Stimulated activated memory B cell treated with anti-CD40 and anti-IgM and Interleukin-4, amounts not matched to agents 10 μg/mL and 1 μg/mL and 100 μg/mL, for 72 hours (primary cell): ENCODE measurements at places on chromosomes 6 and 20.

- H3K36me3 ChIP-seq, result peaks cover 39% of the 10 kb centered on the region
- peaks cover 48% of the 10 kb centered on the region for H3K4me1 ChIP-seq
- H3K4me3 ChIP-seq, result peak overlapping the region; percentile 40
These were observed 29.0 kb downstream of the SLC12A5 start for GRCh38 chr20:46057856-46058598.

DNA sequence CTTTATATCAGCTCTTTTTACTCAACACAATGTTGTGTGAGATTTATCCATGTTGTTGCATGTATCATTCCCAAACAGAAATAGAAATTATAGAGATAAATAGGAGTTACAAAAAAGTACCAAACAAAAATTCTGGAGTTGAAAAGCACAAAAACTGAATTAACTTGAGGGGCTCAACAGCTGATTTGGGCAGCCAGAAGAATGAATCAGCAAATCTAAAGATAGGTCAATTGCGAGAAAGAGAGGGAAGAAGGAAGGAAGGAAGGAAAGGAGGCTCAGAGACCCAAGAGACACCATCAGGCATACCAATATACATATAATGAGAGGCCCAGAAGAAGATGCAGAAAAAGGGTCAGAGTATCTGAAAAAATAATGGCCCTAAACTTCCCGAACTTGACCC lies 98.9 kb downstream of the ATG5 start:
- no peak for ATAC-seq
- H3K27ac ChIP-seq, result peak overlapping the region; percentile 16

DNA sequence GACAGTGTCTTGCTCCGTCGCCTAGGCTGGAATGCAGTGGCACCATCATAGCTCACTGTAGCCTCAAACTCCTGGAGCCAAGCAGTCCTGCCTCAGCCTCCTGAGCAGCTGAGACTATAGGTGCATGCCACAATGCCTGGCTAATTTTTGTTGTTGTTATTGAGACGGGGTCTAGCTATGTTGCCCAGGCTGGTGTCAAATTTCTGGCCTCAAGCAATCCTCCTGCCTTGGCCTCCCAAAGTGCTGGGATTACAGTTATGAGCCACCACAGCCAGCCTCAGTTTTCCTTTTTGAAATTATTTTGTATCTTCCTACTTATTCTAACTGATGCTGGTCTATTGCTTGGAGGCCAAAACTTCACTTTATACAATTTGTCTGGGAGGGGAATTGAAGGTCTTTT lies 436.1 kb downstream of the UTRN start:
- H3K36me3 ChIP-seq, result peaks cover 39% of the 10 kb centered on the region
- no peak for ATAC-seq
- H3K27ac ChIP-seq, result no peak overlapping the region
- no peak overlapping the region for H3K4me3 ChIP-seq
- H3K27me3 ChIP-seq, result no peaks in the 10 kb centered on the region

DNA sequence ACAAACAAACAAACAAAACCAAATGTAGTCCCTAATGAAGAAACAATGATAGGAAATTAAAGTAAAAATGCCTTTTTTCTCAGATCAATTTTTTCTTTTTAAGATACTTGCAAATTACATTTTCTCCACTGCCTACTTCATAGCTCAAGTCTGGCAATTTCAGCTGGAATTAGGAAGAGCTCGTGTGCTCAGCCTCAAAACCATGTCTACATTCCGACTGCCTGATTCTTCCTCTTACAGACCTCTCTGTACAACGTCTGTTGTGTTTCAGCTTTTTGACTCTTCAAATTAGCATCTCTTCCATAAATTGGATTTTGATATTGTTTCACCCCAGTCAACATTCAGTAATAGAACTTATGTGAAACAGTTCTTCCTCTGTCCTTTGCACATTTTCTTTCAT lies 9.3 kb upstream of the EDN1 start:
- no peak overlapping the region for H3K27ac ChIP-seq
- no peak for ATAC-seq
- H3K36me3 ChIP-seq, result no peaks in the 10 kb centered on the region
- H3K4me3 ChIP-seq, result no peak overlapping the region
- peaks cover 10% of the 10 kb centered on the region for H3K27me3 ChIP-seq
- H3K4me1 ChIP-seq, result peaks cover 9% of the 10 kb centered on the region

DNA sequence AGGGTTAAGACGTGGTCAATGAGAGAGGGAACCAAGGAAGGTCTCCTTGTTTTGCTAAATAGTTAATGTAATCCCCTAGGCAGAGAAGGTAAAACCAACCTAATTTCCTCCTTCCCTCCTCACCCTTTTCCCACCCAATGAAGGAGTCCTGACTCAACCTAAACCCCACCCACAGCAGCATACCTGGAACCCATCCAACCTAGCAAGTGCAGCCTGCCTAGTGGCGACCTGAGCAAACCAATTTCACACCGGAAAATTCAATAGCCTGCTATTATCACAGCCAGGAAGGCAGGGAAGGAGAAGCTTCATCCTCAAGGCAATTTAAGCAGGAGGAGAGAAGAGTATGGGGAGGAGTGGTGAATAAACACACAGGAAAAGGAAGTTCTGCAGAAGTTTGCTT lies 46.9 kb downstream of the OSTM1 start:
- no peak overlapping the region for H3K4me3 ChIP-seq
- H3K4me1 ChIP-seq, result no peaks in the 10 kb centered on the region
- H3K36me3 ChIP-seq, result peaks cover 9% of the 10 kb centered on the region
- H3K27me3 ChIP-seq, result no peaks in the 10 kb centered on the region

DNA sequence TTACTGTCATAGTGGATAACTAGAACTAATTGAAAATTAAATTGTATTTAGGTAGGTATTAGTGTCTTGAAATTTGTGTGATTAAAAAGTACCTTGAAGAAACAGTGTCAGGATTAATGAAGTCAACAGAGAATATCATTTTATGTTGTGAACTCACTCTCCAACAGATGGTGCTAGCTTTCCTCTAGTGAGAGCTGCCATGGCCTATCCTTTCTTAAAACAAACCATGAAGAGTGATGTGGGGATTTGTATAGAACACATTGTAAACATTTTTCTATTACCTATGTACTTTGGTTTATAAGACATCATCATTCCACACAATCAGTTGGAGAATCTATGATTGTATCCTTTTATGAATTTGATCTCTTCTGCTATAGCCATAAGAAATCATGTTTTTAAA lies 4.8 kb upstream of the SRSF12 start:
- H3K27me3 ChIP-seq, result no peaks in the 10 kb centered on the region
- peaks cover 6% of the 10 kb centered on the region for H3K36me3 ChIP-seq
- no peak for ATAC-seq
- H3K27ac ChIP-seq, result no peak overlapping the region
- H3K4me1 ChIP-seq, result no peaks in the 10 kb centered on the region

GRCh38 chr20:47493175-47493962 lies 8.3 kb upstream of the NCOA3 start:
- H3K36me3 ChIP-seq, result no peaks in the 10 kb centered on the region
- ATAC-seq, result peak; percentile 62
- H3K4me1 ChIP-seq, result peaks cover 63% of the 10 kb centered on the region
- H3K4me3 ChIP-seq, result peak overlapping the region; percentile 22

DNA sequence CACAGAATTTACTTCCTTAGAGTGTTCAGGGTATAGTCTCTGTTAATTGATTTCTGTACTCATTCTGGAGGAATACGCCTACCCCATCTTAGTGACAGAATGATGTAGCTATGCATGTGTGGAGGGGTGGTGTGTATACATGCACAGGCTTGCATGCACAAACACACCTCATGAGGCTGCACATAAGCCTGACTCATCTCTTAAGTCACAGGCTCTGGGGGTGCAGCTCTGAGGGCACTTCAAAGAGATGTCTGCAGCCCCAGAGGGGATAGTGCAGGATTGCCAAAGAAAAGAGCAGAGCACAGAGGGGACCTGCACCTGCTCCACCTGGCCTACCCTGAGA lies 24.6 kb downstream of the TBX18 start:
- no peak overlapping the region for H3K4me3 ChIP-seq
- H3K27me3 ChIP-seq, result no peaks in the 10 kb centered on the region
- H3K27ac ChIP-seq, result no peak overlapping the region

GRCh38 chr6:74939721-74940620 lies 265.9 kb downstream of the COL12A1 start:
- no peak for ATAC-seq
- H3K4me3 ChIP-seq, result no peak overlapping the region
- H3K36me3 ChIP-seq, result no peaks in the 10 kb centered on the region
- no peak overlapping the region for H3K27ac ChIP-seq
- no peaks in the 10 kb centered on the region for H3K4me1 ChIP-seq

DNA sequence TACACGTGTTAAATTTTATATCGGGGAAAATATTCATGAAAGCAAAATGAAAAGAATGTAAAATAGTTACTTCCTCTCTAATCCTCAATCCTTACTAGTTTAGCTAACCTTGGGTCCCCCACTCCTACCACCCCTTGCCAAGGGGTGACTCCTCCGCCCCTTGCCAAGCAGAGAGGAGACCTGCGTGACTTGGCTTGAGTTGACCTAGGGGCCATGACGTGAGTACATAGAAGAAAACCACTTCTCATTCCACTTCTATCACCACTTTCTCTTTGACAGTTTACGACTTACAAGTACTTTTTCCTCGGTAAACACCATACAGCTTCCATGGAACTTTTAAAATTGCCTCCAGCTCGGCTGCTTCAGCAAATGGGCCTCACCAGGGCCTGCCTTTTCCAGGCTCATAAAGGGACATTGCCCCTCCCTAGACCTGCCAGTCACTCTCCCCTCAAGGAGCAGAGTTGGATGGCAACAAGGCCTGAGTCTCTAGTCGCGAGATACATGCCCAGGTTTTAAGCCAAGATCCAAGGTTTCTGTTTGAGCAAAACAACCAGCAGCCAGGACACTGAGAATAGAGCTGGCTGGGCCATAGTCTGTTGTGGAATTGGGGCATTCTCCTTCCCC lies 29.9 kb downstream of the SDCBP2 start:
- H3K27ac ChIP-seq, result no peak overlapping the region
- H3K36me3 ChIP-seq, result no peaks in the 10 kb centered on the region
- peaks cover 13% of the 10 kb centered on the region for H3K4me1 ChIP-seq
- ATAC-seq, result no peak
- no peak overlapping the region for H3K4me3 ChIP-seq

DNA sequence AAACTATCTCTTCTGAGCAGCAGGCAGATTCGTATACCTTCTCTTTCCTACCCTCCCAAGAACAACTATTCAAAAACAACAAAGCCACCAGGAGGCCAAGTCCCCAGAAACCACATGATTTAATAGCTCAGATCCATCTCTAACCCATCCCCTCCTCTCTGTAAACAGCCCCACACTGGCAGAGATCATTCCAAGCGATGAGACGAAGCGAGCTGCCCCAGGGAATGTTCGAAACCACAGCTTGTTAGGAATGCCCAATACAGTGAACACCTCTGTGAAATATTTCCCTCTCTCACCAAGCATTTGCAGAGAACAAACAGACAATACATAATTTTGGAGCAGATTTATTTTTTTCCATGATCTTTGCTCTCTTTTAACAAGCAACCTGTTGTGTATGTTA lies 231.8 kb downstream of the SOD2 start:
- peaks cover 9% of the 10 kb centered on the region for H3K27me3 ChIP-seq
- H3K4me1 ChIP-seq, result no peaks in the 10 kb centered on the region
- H3K36me3 ChIP-seq, result no peaks in the 10 kb centered on the region
- no peak overlapping the region for H3K27ac ChIP-seq

DNA sequence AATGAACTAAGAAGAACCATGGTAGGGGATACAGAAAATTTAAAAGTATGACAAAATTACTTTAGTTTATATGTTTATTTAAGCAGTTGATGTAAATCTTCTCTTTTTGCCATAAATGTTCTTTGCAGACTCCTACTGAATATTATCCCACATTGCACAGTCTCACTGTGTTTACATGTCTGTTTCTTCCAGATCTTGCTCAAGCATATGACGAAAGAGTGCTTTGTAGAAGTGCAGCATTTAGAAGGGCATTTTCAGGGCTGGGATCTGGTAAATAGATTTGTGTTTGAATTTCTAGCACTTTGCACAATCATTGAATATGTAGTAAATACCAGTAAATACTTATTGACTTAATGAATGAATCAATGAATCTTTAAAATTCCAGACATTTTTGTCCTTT lies 152.0 kb upstream of the EPHA7 start:
- no peak for ATAC-seq
- no peak overlapping the region for H3K4me3 ChIP-seq
- no peaks in the 10 kb centered on the region for H3K27me3 ChIP-seq
- H3K27ac ChIP-seq, result no peak overlapping the region
- H3K36me3 ChIP-seq, result no peaks in the 10 kb centered on the region
- no peaks in the 10 kb centered on the region for H3K4me1 ChIP-seq

GRCh38 chr6:137013738-137014602 lies 30.8 kb downstream of the IL20RA start:
- peaks cover 51% of the 10 kb centered on the region for H3K27me3 ChIP-seq
- H3K4me1 ChIP-seq, result no peaks in the 10 kb centered on the region
- H3K4me3 ChIP-seq, result no peak overlapping the region
- H3K36me3 ChIP-seq, result no peaks in the 10 kb centered on the region
- H3K27ac ChIP-seq, result no peak overlapping the region
- ATAC-seq, result no peak

GRCh38 chr6:89610149-89610642 lies 28.4 kb downstream of the LYRM2 start:
- no peaks in the 10 kb centered on the region for H3K4me1 ChIP-seq
- ATAC-seq, result peak; percentile 88
- no peaks in the 10 kb centered on the region for H3K36me3 ChIP-seq
- no peak overlapping the region for H3K27ac ChIP-seq
- no peaks in the 10 kb centered on the region for H3K27me3 ChIP-seq
- no peak overlapping the region for H3K4me3 ChIP-seq

GRCh38 chr6:15739867-15740266 lies 77.0 kb upstream of the DTNBP1 start:
- peaks cover 10% of the 10 kb centered on the region for H3K27me3 ChIP-seq
- no peak overlapping the region for H3K27ac ChIP-seq
- no peak for ATAC-seq
- H3K4me3 ChIP-seq, result no peak overlapping the region

DNA sequence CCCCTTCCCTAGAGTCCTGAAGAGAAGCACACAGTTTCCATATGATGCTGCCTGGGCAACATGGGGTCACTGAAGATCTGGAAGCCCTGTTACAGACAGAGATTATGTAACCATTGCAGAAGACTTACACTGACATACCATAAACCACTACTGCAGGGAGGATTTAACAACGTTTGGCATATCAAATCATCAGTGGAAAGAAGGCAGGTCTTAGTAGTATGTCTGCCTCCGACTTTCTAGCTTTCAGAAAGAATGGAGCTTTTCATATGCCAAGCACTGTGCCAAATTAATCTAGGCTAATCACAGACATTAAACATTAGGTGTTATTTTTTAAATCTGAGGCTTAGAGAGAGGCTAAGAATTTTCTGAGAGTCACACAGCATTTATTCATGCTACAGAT lies 144.3 kb downstream of the ADGRB3 start:
- no peaks in the 10 kb centered on the region for H3K4me1 ChIP-seq
- ATAC-seq, result no peak
- H3K4me3 ChIP-seq, result no peak overlapping the region
- no peak overlapping the region for H3K27ac ChIP-seq

DNA sequence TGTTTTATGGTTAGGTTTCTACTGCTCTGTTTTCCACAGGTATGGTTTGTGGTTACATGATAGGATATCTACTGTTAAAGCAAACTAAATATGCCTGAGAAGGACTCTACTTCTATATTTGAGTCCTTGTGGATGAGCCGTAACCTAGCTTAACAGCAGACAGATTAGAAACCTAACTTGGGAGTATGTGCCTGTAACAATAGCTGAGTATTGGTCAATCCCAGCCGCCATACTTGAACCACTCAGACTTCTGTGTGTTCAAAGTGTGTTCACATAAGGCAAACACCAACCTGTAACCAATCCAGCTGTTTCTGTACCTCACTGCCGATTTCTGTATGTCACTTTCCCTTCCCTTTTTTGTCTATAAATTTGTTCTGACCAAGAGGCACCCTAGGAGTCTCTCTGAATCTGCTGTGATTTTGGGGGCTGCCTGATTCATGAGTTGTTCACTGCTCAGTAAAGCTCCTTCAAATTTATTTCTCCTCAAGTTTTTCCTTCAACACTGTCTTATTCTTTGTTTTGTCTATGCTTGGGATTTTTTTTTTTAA lies 37.1 kb downstream of the PHF3 start:
- ATAC-seq, result no peak
- peak overlapping the region; percentile 28 for H3K27ac ChIP-seq
- no peaks in the 10 kb centered on the region for H3K27me3 ChIP-seq
- no peak overlapping the region for H3K4me3 ChIP-seq
